ENCODE measurements at places on chromosomes 6 and 20.

DNA sequence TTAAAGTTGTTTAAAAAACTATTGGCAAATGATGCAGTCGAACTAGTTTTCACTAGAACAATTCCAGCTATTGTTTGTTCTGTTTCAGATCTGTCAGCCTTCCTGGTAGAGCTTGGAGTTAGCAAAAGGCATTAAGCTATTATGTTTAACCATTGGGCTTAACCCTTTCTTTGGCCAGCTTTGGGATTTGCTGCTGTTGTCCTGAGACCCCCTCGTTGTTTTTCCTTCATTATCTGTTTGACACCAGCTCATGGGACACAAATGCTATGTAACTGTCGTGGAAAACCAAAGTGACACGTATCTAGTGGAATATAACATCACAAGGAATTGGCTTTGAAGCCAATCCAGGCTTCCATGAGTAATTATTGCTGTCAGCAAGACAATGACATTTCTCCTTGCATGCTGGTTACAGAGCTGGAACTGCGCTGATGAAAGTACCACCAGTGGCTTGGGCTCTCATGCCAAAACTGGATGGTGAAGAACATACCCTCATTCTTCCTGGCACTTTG, 96.0 kb downstream of the EYA2 start:
- DNase-seq: no peak

DNA sequence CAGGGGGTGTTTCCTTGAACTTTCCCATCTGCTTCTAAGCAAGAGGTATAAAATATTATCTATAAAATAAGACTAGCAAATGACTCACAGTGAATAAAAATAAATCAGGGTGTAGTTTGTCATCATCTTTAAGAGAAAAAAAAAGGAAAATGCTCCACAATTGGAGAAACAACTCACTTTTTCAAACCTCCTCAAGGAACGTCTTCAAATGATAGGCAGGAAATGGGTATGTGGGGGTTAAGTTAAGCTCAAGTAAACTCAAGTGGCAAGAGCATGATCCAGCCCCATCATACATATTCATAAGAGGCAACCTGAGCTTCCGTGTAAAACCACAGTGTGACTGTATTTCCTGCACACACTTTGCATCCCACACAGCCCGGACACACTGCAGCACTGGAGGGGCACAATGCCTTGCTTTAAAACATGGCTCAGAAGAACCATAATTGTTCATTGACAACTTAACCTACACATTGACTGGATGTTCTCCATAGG, 58.5 kb upstream of the CEP85L start:
- DNase-seq: no peak

- DNase-seq: no peak
Measured at GRCh38 chr6:11876934-11877433, 98.4 kb upstream of the ADTRP start.

DNA sequence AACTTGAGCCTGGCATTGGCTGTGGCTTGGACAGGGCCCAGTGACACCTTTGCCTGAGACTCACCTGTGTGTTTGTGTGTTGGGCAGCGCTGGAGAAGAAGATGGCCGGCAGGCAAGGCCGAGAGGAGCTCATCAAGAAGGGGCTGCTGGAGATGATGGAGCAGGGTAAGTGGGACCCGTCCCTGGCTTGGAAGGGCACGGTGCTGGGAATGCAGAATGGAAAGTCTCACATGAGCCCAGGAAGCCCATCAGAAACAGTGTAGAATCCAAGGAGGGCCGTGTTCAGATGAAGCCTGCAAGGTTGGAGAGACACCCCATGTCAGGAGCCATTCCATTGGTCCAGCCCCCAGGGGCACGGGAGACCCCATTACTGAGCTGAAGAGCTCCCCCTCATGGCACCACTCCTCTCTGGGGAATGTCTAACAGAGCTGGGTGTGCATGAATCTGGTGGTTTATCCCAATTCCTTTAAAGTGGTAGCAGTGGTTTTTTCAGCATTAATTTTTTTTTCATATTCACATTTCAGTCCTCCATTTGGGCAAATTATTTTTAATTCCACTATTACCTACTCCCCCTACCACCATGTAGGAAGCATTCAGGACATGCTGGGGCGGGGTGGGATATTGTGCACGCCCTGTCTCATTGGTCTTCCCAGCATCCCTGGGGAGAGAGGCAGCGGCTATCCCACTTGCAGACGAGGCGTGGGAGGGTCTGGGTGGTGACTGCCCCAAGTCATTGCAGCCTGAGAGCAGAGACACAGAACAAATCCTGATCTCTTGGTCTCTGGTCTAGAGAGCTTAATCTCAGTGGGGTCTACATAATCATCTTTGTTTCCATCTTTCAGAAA, 143.6 kb downstream of the PHACTR3 start:
- no peak for DNase-seq

DNA sequence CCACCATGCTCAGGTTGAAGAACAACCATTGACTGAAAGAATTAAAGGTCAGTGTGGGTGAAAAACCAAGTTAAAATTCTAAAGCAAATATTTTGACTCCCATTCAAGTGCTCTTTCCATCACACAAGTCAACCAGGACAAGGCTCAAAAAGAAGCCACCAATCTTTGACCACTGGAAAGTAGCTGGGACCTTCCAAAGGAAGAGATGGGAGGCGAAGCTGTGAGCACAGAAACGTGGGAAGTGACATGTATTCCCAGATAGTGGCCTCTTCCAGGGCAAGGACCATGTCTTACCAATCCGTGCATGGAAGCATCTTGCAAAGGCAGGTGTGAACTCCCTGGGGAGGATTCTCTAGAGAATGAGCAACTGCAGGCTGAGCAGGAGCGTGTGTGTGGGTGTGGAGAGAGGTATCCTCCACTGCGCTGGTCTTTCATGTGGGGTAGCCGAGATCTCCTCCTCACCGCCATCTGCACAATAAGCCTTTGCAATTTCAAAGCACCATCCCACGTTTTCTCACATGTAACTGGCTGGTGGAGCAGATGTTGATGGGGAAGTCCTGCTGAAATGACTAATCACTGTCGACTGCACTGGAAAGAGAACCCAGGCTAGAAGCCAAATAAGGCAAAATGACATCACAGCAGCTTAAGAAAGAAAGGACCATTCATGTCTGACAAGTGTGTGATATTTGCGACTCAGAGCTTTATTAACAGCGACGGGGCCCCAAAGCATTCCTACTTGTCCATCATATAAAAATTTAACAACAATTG, 189.4 kb upstream of the RREB1 start:
- DNase-seq: peak; percentile 27

DNA sequence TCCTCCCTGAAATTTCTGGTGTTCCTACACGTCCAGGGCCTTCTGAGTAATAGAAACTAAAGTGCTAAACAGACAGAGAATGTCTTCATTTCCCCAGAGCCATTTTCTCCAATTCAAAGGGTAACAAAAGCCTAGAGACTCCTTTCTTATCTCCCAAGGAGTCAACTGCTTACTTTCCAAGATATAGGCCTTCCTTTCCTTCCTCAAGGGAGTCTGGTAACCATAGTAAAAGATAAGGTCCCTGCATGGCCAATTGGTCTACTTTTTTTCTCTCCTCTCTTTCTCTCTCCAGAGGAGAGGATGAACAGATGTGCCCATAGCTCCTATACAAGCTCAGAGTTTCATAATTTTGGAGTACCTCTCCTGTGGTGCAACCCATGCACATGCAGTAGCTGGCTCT, 185.7 kb downstream of the ASCC3 start:
- DNase-seq: no peak

DNA sequence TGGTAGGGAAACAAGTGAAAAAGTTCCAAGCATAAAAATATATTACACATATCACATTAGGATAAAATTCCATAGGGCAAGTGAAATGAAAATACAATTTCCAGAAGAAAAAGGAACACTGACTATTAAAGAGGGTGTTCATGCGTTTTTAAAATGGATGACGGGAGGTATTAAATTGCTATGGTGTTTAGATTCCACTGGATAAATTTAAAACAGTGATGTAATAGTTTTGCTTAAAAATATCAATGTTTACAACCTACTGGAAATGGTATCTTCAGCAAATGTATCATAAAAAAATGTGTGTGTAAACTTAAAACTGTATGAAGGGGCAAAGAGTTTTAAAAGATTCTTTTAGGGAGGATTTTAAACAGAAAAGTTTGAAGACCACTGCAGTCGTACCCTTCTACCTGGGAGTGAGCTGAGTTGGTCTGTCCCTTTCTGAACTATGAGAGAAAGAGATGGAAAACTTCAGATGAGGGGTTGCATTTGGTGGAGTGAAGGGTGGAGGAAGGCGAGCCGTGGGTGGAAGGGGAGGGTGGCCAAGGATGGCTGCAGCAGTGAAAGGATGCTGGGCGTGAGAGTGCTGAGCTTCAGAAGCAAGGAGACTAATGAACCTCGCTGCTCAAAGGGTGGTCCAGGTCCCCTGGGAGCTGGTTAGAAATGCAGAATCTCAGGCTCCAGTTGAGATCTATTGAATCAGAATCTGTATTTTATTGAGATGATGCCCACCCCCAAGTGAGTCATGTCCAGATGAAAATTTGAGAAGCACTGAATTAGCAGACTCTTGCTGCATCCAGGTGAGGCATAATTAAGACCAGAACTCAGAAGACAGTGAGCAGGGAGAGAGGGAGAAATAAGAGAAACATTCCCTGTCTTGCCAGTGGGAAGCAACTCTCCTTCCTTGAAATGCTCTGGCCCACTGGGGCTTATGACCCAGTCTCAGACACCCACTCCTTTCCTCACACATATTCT, 54.5 kb upstream of the MRPS10 start:
- DNase-seq: no peak

DNA sequence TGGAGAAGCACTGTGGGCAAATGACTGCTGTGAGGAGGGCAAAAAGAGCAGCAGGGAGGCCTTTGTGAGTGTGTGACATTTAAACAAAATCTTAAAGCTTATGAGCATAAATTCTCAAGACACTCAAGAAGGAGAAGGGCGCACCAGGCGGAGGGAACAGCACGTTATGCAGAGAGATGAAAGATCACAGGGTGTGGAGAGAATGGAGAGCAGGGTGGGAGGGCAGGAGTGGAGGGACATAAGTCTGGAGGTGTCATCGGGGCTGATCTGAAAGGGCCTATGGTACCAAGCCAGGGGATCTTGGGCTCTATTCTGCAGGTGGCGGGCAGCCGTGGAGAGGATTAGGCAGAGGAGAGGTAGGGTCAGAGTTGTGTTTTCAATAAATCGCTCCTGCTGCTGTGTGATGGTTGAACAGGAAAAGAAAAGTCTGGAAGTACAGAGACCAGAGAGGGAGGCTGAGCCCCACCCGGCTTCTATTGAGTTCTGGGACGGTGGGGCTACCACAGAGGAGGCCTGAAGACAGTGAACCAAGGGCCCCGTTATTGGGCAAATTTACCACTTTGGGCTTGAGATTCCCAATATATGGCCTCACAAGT, 24.3 kb upstream of the DLGAP4 start:
- no peak for DNase-seq

GRCh38 chr6:14088600-14089192, 28.9 kb upstream of the CD83 start:
- DNase-seq: no peak

DNA sequence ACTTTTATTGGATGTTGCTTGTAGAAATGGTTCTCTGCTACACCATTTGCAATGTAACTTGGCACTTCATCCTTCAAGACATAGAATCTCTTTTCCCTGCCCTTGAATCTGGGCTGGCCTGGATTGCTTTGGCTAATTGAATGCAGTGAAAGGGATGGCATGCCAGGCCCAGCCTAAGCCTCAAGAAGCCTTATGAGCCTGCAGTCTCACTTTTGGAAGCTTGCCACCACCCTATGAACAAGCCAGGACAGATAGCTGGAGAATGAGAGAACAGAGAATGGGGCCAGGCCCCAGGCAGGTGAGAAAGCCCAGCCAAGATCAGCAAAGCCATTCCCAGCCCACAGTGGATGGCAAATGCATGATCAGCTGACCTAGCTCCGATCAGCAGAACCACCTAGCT, 350.7 kb upstream of the RNF24 start:
- DNase-seq: no peak

GRCh38 chr20:63469019-63469712, 3.3 kb downstream of the KCNQ2 start:
- DNase-seq: no peak
